ENCODE measurements at places on chromosomes 12 and 14.

GRCh38 chr12:56326126-56326525 is 7.7 kb downstream of the PAN2 start:
- DNase-seq, result no peak

- DNase-seq, result no peak
Observed at GRCh38 chr14:96564389-96564788, 62.2 kb downstream of the PAPOLA start.

GRCh38 chr14:105062048-105062433 is 3.2 kb downstream of the GPR132 start:
- no peak for DNase-seq

DNA sequence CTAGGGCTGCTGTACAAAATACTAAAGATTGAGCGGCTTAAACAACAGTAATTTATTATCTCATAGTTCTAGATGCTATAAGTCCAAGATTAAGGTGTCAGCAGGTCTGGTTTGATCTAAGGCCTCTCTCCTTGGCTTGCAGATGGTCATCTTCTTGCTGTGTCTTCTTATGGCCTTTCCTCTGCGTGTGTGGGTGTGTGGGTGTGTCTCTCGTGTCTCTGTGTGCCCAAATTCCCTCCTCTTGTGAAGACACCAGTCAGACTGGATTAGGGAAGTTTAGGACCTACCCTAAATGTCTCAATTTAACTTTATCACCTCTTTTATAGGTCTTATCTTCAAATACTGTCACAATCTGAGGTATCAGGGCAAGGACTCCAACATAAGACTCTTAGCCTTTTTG is 28.3 kb downstream of the DDHD1 start:
- DNase-seq, result no peak

DNA sequence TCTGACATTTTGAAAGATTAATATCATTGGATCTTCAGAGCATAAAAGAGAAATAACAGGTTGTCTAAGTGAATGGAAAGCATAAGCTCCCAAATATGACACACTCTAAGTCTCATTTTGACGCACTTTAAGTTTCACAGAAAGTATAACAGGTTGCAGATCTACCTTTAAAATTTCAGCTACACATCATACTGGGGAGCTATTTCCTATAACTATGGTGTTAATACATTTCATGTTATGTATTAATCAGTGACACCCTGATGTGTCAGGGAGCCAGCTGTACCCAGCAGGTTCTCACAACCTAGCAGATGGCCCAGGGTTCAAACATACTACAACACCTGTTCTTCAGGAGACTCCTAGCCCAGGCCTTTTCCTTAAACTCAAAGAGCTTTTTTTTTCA is 31.1 kb upstream of the TMX1 start:
- DNase-seq, result no peak

DNA sequence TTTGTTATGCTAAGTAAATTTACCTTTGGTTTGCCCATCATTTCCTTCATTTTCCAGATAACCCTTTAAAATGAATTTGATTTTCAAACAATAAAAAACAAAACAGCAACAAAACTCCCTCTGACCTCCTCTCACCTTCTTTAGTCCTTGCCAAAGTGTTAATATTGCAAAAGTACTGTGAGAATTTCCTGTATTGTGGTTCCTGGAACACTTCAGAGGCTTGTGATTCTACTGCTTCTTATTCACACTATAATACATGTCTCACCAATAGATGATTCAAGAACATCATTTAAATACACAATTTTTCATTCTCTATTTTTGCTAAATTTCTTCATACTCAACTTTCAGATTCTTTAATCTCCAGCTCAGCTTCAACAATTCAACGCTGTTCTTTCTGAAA is at the start of gene KLRD1:
Gene KLRD1 (plus strand): TSS at position 241 of the 400 bp plus-strand sequence. CDS start 208 bp downstream, outside the sequence.
- no peak for DNase-seq

GRCh38 chr12:132518354-132518992 is 28.5 kb downstream of the FBRSL1 start:
- no peak for DNase-seq

- DNase-seq, result no peak
Observed at GRCh38 chr14:22052795-22053194, 379.2 kb upstream of the OR4E1 start.

DNA sequence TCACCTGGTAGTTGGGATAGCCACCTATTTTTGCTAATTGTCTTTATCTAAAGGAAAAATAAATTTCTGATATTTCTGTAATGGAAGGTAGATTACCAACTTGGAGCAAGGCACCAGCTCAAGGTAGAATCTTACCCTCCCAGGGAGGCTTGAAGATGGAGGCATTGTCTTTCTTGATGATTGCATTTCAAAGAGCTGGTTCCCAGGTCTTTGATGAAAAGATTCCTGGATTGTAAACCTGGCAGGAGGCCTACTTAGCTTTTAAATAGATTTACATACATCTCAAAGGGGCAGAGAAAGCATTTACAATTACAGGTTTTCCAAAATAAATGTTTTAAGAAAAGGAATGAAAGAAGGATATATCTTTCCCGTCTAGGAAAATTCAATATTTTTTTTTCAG is 729.2 kb downstream of the LRFN5 start:
- DNase-seq, result no peak

DNA sequence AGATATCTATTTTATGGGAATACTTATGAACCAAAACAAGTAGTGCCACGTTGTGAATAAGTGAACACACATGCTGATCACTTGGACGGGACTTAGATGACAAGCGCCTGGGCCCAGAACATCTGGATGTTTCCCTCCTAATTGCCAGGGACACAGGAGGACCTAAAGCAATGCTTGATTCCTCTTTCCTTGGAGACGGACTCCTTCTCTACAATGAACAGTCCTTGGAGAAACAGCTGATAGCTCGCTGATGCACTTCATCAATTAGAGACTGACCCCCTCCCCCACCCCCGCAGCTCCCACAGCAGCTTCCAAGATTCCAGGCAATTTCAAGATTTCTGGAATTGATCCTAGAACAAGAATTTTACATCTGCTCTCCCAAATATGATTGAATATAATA is 86.4 kb downstream of the ST8SIA1 start:
- DNase-seq, result no peak

DNA sequence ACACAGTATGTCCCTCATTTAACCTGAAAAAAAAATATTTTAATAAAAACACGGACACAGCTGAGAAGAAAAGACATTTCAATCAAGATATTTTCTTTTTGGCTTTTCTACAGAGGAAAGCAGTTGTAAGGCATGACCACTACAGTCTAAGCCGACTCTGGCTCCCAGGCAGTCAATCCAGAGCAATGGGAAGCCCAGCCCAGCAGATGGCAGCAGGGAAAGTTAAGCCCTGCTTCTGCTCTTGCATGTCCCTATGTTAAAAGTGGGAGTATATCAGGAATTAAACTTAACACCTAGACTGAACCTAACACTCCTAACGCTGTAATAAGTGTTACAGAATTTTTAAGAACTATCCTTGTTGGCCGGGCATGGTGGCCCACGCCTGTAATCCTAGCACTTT is 19.5 kb upstream of the HAL start:
- no peak for DNase-seq

GRCh38 chr14:44846232-44846824 is 115.4 kb downstream of the KLHL28 start:
- DNase-seq, result no peak

- no peak for DNase-seq
Observed at GRCh38 chr14:75661499-75661814, 411 bp downstream of the TTLL5 start.

- DNase-seq, result no peak
Observed at GRCh38 chr12:131385313-131386166, 325.4 kb upstream of the SFSWAP start.

- no peak for DNase-seq
Observed at GRCh38 chr12:30582943-30583342, 112.7 kb downstream of the IPO8 start.

- DNase-seq, result no peak
Observed at GRCh38 chr14:105986894-105987284, 460.5 kb downstream of the TMEM121 start.

DNA sequence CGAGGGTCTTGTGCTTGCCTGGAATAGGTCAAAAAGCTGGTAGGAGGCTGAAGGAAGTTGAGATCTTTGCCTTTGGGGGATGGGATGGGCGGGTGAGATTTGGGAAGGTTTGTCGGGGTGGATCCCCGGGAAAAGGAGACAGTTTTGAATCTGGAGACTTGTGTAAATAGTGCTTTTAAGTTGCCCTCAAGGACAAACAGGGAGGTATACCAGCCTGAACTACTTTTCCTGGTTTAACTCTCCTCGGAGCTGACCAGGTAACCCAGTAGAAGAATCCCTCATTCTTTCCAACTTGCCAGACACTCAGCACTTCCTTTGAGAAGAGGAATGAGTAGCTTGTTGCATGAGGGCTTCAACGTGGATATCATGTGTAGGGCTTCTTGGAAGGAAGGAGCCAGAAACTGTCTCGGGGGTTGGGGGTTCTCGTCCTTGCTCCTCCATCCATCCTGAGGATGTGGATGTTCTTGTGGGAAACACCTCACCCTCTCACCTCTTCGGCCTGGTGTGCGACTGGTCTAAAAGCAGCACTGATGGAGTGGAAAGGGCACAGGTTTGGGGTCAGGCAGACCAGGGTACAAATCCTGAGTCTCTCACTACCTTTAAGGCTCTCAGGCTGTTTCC is 1.9 kb downstream of the TEAD4 start:
- DNase-seq, result no peak

DNA sequence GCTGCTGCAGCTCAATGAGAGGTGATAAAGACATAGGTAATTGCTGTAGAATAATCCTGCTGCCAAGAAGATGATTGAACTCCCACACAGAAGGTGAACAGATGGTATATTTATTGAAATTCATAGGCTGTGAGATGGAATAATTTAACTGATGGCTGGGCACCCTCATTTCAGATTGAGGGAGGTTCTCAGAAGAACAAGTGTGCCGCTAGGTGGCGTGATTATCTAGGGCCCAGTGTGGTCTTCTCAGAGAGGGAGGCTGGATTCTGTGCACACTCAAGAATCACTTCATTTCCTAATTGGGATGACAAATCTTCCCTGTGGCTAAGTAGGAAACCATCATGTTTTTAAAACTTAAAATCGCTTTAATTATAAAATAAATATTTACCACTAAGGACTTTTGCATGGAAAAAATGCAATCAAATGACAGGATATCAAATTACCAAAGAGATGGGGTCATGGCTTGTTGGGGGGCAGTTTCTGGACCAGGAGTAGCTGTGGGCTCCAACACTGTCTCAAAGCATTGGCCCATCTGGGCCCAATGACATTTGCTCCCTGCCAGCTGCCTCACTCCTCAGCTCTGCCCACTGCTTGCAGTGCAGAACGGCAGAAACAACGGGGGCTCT is 132.3 kb downstream of the SNAPC1 start:
- peak; percentile 40 for DNase-seq

DNA sequence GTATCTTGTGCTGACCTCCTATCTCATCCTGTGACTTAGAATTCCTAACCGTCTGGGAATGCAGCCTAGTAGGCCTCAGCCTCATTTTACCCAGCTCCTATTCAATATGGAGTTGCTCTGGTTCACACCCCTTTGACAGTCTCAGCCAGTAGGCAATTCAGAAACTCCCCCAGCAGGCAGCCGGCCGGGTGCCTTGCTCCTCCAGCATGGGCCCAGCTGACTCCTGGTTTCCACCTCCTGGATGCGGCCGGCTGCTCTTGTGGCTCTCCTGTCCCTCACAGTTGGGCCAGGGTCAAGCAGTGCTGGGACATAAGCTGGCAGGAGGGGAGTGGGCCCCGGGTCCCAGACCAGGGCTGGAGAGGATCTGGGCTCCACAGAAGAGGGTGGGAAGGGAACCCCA is 58.2 kb downstream of the LRRC74A start:
- DNase-seq, result no peak

DNA sequence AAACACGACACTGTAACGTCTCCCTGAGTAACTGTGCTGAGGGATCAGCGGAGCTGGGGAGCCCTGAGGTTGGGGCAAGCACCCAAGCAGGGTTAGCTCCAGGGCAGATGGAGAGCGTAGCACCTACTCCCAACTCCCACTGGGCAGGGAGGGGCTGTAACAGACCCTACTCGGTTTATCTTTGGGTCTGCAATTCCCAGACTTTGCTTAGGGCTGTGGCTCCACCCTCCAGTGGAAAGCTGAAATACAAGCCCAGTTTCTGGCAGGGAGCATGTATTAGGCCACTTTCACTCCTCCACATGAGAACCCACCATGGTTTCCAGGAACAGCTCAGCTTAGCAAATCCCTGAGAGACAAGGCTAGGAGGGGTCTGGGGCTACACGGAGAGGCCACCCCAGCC is 17.3 kb upstream of the TC2N start:
- DNase-seq, result no peak

- no peak for DNase-seq
Observed at GRCh38 chr14:58954052-58954451, 234.4 kb upstream of the DAAM1 start.

- no peak for DNase-seq
Observed at GRCh38 chr14:21494902-21495762, 16.0 kb downstream of the METTL3 start.

- no peak for DNase-seq
Observed at GRCh38 chr14:28966416-28967233, 200.0 kb downstream of the FOXG1 start.

DNA sequence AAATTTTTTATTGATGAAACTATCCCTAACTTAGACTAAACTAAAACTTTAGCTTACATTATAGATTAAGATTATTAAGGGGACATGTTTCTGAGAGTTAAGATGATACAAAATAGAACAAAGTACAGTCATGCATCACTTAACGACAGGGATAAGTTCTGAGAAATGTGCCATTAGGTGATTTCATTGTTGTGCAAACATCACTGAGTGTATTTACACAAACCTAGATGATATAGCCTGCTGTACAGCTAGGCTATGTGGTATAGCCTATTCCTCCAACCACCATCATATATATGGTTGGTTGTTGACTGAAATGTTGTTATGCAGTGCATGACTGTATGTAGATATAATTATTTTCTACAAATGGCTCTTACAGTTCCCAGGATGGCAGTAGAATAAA is 46.5 kb downstream of the ATP6V1D start:
- DNase-seq, result no peak

DNA sequence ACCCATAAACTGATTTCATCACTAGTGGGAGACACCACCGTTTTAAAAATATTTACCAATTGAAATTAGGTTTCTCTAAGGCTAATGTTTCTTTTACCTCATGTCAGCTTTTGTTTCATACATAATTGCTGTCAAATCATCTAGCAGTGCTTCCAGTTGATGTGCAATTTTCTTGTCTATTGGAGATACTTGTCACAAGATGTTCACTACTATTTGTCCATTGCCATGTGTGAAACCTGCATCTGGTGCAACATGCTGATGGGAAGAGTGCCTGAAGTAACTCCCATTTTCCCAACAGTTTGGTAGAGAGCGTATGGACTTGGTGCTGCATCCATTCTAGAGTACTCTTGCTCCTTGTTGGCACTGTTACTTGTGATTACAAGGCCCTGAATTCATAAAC is 9.7 kb downstream of the XPOT start:
- no peak for DNase-seq

DNA sequence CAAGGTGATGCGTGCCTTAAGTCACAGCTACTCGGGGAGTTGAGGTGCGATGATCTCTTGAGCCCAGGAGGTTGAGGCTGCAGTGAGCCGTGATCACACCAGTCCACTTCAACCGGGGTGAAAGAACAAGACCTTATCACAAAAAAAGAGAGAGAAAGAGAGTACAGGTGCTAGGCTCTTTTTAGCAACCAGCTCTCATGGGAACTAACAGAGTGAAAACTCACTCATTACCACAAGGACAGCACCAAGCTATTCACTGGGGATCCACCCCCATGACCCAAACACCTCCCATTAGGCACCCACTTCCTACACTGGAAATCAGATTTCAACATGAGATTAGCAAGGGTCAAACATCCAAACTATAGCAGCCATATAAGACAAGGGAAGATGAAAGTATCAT is 164.2 kb downstream of the NDUFA12 start:
- DNase-seq, result no peak

All from NCI-H187 (cell line).